ENCODE measurements at places on chromosomes 2 and 18.

DNA sequence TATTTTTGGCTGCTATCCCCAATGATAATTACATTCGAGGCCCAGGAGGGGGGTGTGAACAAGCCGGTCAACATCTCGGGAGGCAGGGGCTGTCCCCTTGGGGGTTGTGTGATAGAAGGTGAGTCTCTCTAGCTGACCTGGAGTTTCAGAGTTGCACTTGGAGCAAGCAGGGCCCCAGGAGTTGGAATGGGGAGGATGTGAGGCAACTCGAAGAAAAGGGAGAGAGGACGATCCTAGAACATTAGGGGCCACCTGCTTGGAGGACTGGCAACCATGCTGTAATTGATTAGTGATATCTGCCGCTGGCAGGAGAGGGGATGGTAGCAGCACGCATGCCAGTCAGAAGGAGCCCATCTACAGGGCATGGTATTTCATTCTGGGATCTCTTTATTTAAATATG is 122.6 kb downstream of the CTIF start:
- DNase-seq: no peak

DNA sequence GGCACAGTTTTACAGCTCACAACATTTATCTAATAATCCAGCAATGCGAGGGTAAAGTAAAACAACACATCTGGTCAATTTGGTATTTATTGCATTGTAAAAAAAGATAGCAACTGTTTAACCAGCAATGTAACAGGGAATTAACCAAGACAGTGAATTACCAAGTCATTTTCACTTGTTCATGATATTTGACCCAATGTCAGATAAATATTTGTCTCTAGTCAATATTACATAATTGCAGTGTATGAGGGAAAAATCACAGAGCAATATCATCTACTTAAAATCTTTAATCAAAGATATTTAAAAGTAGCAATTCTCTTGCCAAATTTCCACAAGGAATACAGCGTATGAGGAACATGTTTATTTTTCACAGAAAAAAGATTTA is 1265.1 kb upstream of the CHAC2 start:
- DNase-seq: no peak

DNA sequence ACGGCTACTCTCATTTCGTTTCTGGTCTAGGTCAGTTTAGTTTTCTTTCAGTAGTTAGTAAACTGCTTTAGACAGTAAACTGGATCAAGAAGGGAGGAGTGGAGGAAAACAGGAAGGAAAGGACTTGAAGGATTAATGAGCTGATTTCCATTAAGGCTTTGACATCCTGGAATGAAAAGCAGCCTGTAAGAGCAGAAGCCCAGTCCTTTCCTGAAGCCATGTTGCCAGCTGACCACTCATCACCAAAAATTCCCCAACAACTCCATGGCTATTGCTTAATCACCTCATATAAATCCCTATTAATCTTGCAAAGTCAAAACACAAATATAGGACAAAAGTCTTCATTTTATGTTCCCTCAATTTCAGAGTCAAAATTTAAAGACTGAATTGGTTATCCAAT is 113.7 kb upstream of the ZFP36L2 start:
- no peak for DNase-seq

DNA sequence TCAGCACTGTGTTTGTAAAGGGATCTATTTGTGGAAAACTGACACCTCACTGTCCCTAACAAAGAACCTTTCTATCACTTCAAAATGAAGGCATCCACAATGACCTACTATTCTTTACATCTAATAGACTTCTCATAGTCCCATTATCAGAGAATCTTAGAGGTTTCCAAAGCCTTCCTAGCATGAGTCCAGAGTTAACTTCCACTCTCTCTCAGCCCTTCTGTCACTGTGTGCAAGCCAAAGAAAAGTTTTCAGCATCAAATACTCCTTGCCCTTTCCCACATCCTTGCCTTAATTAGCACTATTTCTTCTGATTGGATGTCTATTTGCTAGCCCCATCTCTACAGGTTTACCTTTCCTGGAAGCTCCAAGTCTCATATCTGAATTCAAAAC is 178.5 kb downstream of the ERBB4 start:
- peak; percentile 50 for DNase-seq

DNA sequence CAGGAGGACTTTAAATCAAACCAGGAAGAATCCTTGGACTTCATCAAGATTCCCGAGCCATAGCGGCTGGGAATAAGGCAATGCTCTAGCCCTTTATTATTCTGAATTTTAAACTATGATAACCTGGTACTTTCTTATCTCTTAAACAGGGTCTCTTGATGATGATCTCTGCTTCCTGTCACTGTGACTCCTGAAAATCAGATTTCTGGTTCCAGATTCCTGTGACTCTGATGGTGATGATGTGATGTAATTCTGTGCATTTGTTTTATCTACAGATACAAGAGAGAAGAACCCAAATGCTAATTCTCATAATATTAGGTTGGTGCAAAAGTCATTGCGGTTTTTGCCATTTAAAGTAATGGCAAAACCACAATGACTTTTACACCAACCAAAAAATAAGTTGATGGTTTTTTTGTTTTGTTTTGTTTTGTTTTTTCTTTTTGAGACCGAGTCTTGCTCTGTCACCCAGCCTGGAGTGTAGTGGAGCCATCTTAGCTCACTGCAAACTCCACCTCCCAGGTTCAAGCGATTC is 116.3 kb upstream of the CREB1 start:
- DNase-seq: no peak

DNA sequence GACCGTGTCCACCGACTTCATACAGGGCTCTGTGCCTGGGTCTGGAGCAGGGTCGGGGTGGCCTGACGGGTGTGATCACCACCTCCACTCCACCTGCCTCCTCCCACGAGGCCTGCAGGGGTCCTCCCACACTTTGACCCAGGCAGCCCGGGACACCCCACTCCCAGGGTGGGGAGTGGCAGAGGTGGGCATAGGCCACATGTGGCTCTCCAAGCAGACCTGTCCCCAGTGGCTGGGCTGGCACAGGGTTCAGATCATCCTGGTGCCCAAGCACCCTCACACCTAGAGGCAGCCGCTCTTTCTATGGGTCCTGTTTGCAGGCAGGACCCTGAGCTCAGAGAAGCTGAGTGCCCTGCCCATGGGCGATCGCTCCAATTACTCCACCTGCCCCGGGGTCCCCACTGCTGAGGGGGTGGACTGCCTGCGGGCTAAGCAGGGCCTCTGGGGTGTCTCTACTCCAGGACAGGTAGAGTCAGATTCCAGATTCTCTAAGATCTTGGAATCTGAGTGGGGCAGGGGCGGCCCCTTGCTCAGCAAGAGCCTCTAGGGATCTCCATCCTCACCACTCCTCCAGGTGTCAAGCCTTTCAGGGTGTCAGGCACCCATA is 1.4 kb downstream of the NEURL3 start:
- DNase-seq: no peak

GRCh38 chr2:159758239-159758638 is 39.8 kb downstream of the CD302 start:
- no peak for DNase-seq

DNA sequence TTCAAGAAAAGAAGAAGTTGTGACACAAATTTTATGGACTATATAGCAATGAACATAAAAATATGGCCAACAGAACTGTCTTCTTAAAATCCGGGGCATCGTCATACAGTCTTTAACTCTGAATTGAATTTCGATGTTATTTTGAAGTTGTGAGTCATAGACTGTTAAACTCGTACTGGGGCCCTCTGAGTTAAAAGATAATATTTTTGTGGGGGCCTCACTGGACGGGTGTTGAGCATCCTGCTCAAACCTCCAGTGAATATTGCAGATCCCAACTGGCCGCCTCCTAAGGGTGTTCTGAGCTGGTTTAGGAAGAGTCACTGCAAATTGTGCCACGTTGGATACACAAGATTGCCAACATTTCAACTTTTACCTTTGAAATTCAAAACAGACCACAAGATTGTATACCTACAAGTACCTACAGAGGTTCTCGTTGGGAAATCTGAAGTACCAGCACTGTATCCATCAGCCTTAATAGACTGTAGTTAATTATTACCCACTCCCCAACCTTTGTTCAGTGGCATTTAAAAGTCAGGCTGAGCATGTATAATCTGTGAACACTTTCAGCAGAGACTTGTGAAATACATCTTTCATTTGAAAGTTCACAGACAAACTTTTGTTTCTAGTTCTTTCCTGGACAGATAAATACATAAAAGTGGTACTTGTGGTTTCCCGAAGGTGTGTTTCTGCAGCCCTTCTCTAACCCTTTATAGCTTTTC is 27.8 kb downstream of the KLHL23 start:
- peak; percentile 3 for DNase-seq

DNA sequence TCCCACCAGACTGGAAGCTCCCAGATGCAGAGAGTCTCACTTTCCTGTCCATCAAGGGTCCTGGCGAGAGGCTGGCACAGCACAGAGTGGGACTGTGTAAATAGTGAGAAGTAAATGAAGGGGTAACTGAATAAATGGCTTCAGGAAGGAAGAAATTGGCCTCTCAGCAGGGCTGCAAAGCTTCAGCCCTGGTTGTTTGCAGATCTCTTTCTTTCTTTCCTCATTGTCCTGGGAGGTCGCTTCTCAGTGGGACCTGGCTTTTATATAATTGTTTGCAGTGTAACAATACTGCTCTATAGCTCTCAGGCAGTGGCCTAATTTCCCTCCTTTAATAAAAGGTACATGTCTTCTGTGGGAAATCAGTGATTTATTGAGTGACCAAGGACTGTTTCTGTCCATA is 74.9 kb upstream of the GPR45 start:
- DNase-seq: no peak

- DNase-seq: no peak
Measured at GRCh38 chr2:179124282-179124681, 74.3 kb upstream of the CCDC141 start.

- DNase-seq: no peak
Measured at GRCh38 chr18:1825296-1825695, 746.0 kb downstream of the METTL4 start.

- no peak for DNase-seq
Measured at GRCh38 chr2:148794558-148794957, 80.5 kb upstream of the KIF5C start.

DNA sequence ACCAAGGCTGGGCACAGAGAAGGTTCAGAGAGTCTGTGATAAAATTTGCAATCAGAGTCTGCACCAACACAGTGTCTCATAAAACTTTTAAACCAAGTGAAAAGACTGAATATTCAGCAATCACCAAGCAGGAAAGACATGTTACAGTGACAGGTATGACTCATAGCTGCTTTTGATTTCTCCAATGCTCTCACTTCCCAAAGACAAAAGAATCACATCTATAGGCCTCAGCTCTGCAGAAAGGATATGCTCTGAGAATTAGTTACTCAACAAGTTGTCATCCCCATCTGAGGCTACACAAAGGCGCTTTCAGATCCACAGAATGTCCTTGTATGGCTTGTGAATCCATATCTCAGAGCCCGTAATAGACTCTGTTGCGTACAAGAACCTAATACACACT is 92.5 kb downstream of the KCNF1 start:
- DNase-seq: no peak

GRCh38 chr18:13382366-13382953 is 163.9 kb downstream of the LDLRAD4 start:
- no peak for DNase-seq

DNA sequence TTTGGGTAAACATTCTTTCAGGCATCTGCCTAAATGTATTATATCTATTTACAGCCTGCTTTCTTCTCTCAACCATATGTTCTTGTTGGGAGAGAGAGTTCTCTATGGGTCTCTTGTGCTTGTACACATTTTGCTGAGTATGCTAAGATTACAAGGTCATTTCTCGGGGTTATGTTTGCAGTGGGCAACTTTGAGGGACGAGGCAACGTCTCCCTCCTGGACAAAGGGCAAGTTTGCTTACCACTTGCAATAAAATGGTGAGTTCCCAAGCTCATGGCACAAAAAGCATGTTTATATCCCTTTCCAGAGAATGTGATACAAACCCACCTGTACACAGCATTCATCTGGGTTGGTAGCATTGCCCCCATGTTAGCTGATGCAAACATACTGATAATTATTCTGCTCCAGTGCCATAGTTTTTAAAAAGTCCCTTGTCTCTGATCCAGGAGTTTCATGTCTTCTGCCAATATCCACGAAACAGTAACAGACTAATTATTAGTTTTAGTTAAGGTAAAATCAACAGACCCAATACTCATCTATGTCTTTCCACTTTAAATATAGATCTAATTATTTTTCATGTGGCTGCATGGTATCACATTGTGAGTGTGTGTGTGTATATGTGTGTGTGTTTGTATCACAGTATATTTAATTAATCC is 84.2 kb upstream of the MAPK4 start:
- DNase-seq: no peak
